ENCODE measurements at places on chromosomes 4 and X.

- no peak for DNase-seq
Observed at GRCh38 chrX:139179592-139179991, 350.9 kb upstream of the F9 start.

DNA sequence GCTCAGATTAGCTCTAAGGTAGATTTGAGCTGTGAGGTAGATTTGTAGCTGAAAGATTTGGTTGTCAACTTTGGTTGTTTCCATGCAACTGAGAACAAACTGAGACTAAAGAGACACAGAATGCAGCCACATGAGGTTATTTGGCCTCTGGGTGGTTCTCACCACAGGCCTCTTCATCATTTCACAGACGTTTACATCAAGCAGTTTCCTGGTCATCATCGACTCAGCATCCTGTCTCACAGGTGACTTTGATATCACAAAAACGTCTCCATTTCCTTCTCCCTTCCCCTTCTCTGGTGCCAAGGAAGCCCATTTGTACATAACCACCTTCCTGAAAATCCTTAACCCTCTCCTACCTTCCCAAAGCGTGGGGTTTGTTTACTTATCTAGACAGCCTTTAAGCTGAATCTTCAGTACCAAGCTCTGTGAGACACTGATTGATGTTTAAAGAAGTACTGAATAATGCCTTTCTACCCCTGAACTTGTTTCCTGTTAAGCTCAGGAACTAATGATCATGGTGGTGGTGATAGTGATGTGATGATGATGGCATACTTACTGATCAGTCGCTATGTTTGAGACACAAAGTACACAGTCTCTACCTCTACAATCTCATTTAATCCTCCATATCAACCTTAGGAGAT is 81.9 kb downstream of the FAM114A1 start:
- no peak for DNase-seq

DNA sequence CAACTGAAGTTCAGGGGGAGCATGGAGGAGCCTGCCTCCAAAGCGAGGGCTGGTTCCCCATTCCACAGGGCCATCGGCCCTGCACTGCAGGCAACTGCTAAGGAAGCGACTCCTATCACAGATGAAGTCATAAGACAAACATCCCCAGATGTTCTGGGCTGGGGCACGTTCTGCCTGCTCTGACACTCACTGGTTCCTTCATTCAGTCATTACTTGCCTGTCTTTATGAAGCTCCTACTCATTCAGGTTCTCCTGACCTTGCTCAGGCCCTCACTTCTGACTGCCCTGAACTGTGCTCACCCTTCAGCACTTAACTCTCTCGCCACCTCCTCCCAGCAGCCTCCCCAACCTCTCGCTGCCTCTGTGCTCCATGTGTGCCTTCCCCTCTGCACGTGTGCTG is 2.5 kb upstream of the SLC2A9 start:
- DNase-seq, result no peak

- no peak for DNase-seq
Observed at GRCh38 chrX:99461223-99461622, 948.9 kb downstream of the PCDH19 start.
